ENCODE measurements at places on chromosomes 6 and 20.

DNA sequence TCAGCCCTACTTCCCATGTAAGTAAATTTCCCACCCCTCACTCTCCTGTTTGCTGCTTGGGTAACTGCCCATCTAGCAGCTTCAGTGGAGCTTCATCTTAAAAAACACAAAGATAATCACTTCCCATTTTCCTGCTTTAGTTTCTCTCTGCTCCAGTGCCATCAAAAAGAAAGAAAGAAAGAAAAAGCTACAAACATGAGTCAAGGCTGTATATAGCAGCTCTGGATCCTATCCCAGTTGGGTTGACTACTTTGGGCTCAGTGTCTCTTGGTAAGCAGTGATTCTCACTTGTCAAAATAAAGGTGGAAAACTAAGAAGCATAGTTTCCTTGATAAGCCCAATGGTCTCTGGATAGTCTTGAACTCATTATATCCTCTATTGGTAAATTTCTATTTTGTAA lies 48.7 kb upstream of the SRPK1 start:
- no peak for DNase-seq

- DNase-seq, result no peak
These were observed 556.8 kb upstream of the PTCHD4 start for GRCh38 chr6:48667797-48668196.

GRCh38 chr6:91141346-91141745 lies 554.5 kb upstream of the MAP3K7 start:
- no peak for DNase-seq

DNA sequence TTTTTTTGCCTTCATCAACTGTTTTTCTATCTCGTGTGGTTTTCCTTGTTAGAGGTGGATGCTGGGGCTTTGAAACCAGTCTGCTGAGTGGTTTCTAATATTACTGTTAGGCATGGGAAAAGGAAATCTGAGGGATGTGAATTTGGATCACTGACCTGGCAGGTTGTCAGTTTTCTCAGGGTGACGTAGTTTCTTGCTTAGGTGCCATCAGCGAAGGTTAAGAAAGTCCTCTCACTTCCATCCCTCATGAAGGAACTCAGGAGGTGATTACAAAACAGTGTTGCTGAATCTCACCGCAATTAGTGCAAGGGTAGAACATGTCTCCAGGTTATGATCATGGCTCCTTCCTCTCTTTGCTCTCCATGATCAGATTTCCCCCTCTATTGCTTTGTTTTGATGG lies 135.9 kb downstream of the SOX4 start:
- peak; percentile 34 for DNase-seq

DNA sequence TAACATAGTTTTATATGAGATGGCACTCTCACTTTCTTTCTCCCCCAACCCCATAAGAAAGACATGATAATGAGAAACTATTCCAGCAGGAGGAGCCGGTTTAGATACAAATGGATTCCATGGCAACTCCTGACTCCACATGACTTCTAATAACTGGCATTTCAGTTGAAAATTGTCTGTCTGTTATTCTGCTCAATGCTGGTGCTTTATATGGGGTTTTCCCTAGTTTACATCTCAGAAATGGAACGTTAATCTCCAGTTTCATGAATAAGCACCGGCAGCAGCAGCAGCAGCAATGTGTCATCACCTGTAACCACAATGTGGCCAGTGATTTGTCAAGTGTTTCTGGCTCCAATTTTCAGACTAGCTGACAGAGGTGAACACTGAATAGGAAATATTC lies 8.0 kb upstream of the SIM1 start:
- peak; percentile 96 for DNase-seq
